ENCODE measurements at places on chromosomes 16 and 17. TPM values are rescaled to one million over a fixed set of nuclear protein-coding genes. Genes with fewer than 3 reads are reported as not detected.

ABCC3 gene
- 4.0 TPM for total RNA-seq

HLF gene
- under 0.01 TPM for total RNA-seq

ZFP3 gene
- total RNA-seq: 0.47 TPM

HBA2 gene
- total RNA-seq: not detected

RAD51D gene
- total RNA-seq: 8.4 TPM

ABCA10 gene
- 7.1 TPM for total RNA-seq

ACSM2B gene
- not detected for total RNA-seq

CTRB2 gene
- not detected for total RNA-seq
